NCI-H1105 (cell line): ENCODE measurements at places on chromosomes 1 and 21.

GRCh38 chr1:54273092-54273794 lies 73.3 kb downstream of the MRPL37 start:
- no peak for DNase-seq

DNA sequence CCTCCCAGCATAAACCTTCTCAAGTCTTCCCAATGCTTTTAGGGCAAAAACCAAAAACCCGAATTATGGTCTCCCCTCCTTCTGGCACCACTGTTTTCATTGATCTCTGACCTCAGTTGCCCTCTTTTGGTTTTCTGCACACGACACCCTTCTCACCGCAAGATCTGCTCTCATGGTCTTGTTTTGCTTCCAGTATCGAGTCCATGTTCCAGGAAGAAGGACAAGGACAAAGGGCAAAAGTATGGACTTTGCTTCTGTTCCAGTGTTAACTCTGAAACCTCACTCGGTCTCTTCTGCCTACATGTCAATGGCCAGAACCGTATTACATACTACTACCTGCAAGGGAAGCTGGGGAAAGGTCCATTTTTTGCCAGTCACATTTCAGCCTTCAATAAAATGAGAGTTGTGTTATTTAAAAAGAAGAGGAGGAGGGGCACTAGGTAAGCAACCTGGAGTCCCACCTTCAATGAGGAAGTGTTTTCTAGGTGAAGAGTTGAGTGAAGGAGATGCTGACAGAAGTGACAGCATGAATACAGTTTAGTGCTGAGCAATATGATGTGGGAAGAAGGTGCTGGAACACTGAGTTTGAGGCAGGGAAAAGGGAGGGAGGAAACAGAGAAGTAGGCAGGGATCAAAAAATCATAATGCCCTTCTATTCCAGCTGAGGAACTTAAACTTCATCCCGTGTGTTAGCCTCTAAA lies 183.4 kb downstream of the FGGY start:
- no peak for DNase-seq

- no peak for DNase-seq
These were observed 39.7 kb downstream of the PCNT start for GRCh38 chr21:46363698-46364097.

GRCh38 chr1:145992958-145993617 lies 3.3 kb downstream of the TXNIP start:
- no peak for DNase-seq

- DNase-seq: no peak
These were observed 226.9 kb upstream of the NRIP1 start for GRCh38 chr21:15291621-15292266.
